Immature natural killer cell (primary cell): ENCODE measurements at places on chromosomes 3 and 15. TPM values are rescaled to one million over a fixed set of nuclear protein-coding genes. Genes with fewer than 3 reads are reported as not detected.
A peak's percentile ranks its signal among the peaks of the same experiment; 100 is the strongest.

DNA sequence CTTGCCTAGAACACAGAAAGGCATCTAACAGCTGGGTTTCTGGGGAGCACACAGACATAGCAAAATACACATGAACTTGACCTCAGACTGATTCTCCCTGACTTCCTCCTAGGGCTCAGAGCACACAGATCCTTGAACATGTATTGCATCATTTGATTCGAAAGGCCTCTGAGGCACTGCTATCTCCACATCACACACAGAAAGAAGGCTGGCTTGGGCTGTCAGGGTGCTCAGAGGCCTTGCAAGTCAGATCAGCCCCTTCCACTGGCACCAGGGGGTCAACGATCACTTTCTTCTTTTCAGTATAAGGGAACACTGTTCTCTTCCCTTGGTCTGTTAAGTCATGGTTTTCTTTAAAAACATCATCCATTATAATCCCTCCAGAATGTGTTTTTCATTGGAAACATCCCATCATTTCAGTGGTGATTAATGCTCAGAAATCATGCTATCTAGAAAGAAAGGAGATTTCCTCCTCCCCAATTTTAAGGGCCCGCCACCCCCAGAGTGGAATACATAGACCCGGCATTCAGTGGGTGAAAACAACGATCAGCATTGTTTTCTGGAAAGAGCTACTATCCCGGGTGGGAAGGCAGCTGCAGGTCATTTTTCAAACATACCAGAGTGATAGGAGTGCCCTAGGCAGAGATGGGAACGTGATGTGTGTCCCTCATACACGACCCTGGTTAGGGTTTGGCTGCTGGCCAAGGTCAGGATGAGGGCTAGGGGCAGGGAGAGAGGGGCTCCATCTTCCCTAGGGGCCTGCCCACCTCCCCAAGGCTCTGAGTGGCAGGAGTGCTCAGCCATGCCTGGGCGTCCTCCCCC, 253.3 kb upstream of the LYSMD4 start:
- H3K4me1 ChIP-seq: no peaks in the 10 kb centered on the region
- no peaks in the 10 kb centered on the region for H3K36me3 ChIP-seq
- no peak overlapping the region for H3K4me3 ChIP-seq
- no peak overlapping the region for H3K27ac ChIP-seq
- no peak for DNase-seq

- no peaks in the 10 kb centered on the region for H3K36me3 ChIP-seq
- no peaks in the 10 kb centered on the region for H3K27me3 ChIP-seq
- H3K4me3 ChIP-seq: no peak overlapping the region
- no peak overlapping the region for H3K27ac ChIP-seq
Measured at GRCh38 chr3:169327546-169328356, 335.8 kb downstream of the MECOM start.

GRCh38 chr3:34292605-34293300, 494.3 kb downstream of the PDCD6IP start:
- no peak overlapping the region for H3K27ac ChIP-seq
- H3K4me1 ChIP-seq: no peaks in the 10 kb centered on the region
- no peak for DNase-seq
- no peaks in the 10 kb centered on the region for H3K36me3 ChIP-seq
- H3K27me3 ChIP-seq: peaks cover 1% of the 10 kb centered on the region

DNA sequence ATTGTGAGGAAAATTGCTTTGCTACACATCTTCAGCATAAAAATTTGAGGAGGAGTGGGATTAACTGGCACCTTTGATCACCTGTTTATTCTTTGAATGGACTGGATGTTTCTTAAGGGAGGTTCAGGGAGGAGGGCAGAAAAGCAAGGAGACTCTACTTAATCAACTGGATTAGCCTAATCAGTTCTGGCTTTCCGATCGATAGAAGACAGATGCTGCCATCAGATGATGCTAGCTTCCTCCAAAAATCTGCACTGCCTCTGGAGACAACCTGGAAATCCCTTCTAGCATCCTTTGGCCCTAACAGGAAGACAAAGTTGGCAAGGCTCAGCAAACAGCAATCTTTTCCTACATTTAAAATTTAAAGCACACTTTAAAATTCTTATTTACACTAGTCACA, 197.8 kb downstream of the EBLN2 start:
- DNase-seq: no peak
- H3K36me3 ChIP-seq: no peaks in the 10 kb centered on the region
- H3K4me1 ChIP-seq: no peaks in the 10 kb centered on the region
- peaks cover 3% of the 10 kb centered on the region for H3K27me3 ChIP-seq
- H3K27ac ChIP-seq: no peak overlapping the region
- H3K4me3 ChIP-seq: no peak overlapping the region

- H3K4me1 ChIP-seq: peaks cover 91% of the 10 kb centered on the region
- H3K4me3 ChIP-seq: no peak overlapping the region
- no peaks in the 10 kb centered on the region for H3K27me3 ChIP-seq
- peak overlapping the region; percentile 50 for H3K27ac ChIP-seq
- H3K36me3 ChIP-seq: peaks cover 9% of the 10 kb centered on the region
Measured at GRCh38 chr3:153247331-153248330, 85.6 kb downstream of the RAP2B start.

DNA sequence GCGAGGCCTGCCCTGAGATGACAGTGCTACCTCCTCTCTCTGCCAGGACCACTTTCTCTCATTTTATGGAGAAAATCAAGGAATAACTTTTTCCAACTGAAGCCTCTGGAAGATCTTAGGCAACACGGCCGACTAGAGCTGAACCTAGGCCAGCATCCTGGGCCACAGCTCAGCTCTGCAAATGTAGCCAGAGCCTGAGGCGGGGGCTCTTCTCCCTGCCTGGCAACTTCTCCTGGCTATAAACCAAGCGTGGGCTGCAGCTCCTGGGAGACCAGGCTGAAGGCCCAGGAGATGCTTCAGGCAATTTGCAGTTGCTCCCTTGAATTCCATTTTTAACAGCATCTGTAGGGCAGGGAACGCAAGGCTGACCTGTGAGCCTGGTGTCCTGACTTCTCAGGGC, 74.9 kb downstream of the CEMIP start:
- H3K27ac ChIP-seq: no peak overlapping the region
- H3K27me3 ChIP-seq: peaks cover 4% of the 10 kb centered on the region
- no peak overlapping the region for H3K4me3 ChIP-seq
- no peaks in the 10 kb centered on the region for H3K36me3 ChIP-seq

DNA sequence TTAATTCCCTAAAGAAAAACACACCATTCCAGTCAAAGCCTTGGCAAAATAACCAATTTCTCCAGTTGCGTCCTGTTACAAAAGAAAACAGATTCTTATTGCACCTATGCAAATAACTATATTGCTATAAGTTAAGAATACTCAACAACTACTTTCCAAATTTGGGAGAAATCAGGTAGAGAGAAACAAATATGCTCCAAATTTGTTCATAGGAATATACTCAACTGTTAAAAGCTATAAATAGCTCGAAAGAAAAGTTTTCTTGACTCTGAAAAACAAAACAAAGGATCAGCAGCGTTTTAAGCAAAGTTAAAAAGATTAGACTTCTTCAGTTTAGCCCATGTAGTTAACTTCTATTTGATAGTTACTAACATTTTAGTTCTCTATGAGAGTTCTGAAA, 20.1 kb upstream of the SKIL start:
- H3K27ac ChIP-seq: no peak overlapping the region
- no peaks in the 10 kb centered on the region for H3K36me3 ChIP-seq
- H3K4me3 ChIP-seq: no peak overlapping the region

GRCh38 chr3:188510366-188510765, 356.4 kb downstream of the LPP start:
- H3K36me3 ChIP-seq: peaks cover 15% of the 10 kb centered on the region
- no peaks in the 10 kb centered on the region for H3K27me3 ChIP-seq
- H3K4me1 ChIP-seq: peaks cover 55% of the 10 kb centered on the region
- DNase-seq: no peak
- H3K4me3 ChIP-seq: no peak overlapping the region

DNA sequence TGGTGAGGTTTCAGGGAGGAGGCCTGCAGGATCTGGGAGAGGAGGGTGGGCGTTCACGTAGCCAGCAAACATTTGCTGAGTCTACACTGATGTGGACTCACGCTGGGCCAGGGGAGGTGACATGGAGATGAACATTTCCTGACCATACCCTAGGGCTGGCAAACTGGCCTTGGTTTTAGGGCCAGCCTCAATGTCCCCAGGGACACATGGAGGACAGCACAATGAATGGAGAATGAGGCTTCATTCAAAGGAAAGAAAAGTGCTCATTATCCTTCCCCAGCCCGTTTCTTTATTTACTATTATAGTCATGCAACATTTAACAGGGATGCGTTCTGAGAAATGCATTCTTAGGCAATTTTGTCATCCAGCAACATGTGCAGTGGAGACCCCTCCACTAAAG, 26.8 kb downstream of the ACAN start:
- H3K36me3 ChIP-seq: no peaks in the 10 kb centered on the region
- H3K27ac ChIP-seq: no peak overlapping the region
- H3K4me3 ChIP-seq: no peak overlapping the region
- DNase-seq: no peak
- peaks cover 2% of the 10 kb centered on the region for H3K27me3 ChIP-seq

DNA sequence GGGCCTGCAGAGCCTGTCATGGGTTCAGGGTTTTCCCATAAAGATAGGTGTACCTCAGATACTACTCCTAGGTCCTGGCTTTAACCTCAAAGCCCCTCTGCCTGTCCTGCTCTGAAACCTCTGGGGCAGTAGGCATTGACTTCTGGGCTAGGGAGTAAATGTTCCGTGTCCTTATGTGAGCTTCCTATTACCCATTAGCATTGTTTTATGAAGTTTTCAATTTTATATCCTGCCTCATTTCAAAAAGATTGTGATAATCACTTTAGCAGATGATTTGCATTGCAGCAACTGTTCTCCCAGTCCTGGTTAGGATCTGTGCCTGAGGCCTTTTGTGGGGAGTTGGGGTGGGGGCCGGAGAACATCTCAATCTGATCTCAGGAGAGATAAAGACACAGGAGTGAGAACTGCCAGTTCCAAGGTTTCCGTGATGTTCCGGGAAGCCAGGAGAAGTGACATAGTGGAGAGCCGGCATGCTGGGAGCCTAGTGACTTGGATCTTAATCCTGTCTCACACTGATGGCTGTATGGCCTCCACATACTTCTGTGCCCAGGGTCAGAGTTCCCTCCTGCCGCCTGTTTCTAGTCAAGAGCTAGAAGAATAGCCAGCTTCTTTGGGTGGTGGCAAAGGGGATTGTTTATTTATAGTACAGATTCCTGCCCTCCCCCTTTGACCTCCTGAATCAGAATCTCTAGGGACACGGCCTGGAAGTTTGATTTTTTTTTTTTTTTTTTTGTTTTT, 10.6 kb downstream of the TPM1 start:
- no peak overlapping the region for H3K27ac ChIP-seq
- no peak for DNase-seq
- H3K36me3 ChIP-seq: peaks cover 7% of the 10 kb centered on the region
- peaks cover 8% of the 10 kb centered on the region for H3K27me3 ChIP-seq
- no peak overlapping the region for H3K4me3 ChIP-seq

DNA sequence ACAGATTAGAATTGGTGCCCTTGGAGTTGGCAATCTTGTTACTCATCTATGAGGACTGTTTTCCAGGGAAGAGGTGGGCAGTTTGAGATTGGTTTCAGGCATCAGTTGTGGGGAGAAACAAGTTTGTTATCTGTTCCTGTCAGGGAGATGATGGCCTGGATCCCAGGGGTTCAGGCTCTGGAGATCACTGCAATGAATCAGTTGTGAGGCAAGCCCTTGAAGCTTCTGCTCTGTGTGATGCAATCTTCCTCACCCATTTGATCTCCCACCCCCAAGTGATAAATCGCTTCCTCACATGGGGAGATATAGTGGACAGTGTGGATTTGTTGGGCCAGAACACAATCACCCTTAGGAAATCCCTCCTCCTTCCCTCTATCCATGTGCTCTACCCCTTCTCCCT, 276.6 kb upstream of the LRTM1 start:
- H3K4me1 ChIP-seq: no peaks in the 10 kb centered on the region
- DNase-seq: no peak
- H3K27ac ChIP-seq: no peak overlapping the region
- H3K4me3 ChIP-seq: no peak overlapping the region

- no peaks in the 10 kb centered on the region for H3K4me1 ChIP-seq
- DNase-seq: no peak
- no peak overlapping the region for H3K4me3 ChIP-seq
- peaks cover 23% of the 10 kb centered on the region for H3K36me3 ChIP-seq
- H3K27ac ChIP-seq: no peak overlapping the region
- H3K27me3 ChIP-seq: no peaks in the 10 kb centered on the region
Measured at GRCh38 chr3:100155128-100155527, 40.8 kb upstream of the FILIP1L start.

DNA sequence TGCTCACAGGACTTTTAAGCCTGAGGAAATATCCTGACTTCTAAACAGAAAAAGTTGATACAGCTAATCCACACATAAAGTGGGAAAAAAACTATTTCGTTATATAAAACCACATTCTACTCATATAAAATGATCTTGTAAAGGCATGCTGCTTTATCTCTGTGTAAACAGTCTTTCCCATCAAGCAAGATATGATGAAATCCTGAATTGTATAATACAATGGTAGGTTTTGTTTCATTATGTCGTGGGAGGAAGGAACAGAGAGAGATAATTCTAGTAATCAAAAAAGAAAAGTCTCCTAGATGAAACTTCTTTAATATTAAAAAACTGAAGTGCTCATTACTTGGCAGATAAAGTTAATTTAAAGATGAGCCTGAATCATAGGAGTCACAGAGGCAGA, 92.6 kb upstream of the SNTN start:
- no peak overlapping the region for H3K4me3 ChIP-seq
- H3K36me3 ChIP-seq: no peaks in the 10 kb centered on the region
- H3K27ac ChIP-seq: no peak overlapping the region
- DNase-seq: no peak
- H3K27me3 ChIP-seq: peaks cover 2% of the 10 kb centered on the region
- H3K4me1 ChIP-seq: no peaks in the 10 kb centered on the region

GRCh38 chr3:8446845-8447244, 54.8 kb upstream of the LMCD1 start:
- no peaks in the 10 kb centered on the region for H3K36me3 ChIP-seq
- H3K4me1 ChIP-seq: no peaks in the 10 kb centered on the region
- H3K27ac ChIP-seq: no peak overlapping the region
- no peak for DNase-seq
- H3K27me3 ChIP-seq: no peaks in the 10 kb centered on the region

Gene NAALADL2
- 0.10 TPM for polyA plus RNA-seq

Gene TMEM39A
- 8.7 TPM for polyA plus RNA-seq

Gene THSD4
- polyA plus RNA-seq: not detected

Gene KLHL40
- polyA plus RNA-seq: not detected
